ENCODE measurements at places on chromosomes 2 and 18.

GRCh38 chr2:58045580-58046334 lies 849 bp upstream of the VRK2 start:
- DNase-seq = no peak

DNA sequence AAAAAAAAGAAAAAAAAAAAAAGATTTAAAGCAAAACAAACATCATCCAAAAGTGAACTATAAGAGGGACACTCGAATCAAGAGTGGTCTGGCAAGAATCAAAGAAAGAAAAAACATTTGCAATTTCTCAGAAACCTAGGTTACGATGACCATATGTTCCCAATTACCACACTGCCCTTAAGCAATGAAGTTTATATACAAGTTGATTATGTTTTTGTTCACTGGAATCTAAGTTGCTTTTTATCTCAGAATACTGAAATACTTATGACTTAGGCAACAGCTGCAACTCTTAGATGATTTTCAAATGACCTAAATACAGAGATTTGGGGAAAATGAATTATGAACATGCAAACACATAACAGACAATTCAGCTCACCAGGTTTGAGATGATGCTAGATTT lies 597.1 kb upstream of the CHAC2 start:
- DNase-seq = no peak

DNA sequence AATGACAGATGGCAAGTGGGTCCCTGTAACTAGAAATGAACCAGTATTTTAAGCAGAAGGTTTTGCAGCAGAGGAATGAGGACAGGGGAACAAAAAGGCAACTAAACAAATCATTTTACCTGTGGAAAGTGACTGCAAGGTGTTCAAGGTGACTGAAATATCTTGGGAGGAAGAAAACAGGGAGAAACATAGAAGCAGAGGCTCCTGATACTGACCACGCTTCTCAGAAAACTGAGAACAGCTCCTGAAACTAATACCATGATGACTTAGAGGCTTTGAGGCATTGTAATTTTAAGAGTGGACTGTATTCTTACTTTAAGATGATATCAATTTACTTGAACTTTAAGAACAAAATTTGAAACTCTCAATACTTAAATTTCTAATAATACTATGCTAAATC lies at the start of gene DYTN:
TSS of gene DYTN (minus strand) at position 101 of the 400 bp plus-strand sequence. CDS start 117 bp downstream, outside the sequence.
- no peak for DNase-seq

DNA sequence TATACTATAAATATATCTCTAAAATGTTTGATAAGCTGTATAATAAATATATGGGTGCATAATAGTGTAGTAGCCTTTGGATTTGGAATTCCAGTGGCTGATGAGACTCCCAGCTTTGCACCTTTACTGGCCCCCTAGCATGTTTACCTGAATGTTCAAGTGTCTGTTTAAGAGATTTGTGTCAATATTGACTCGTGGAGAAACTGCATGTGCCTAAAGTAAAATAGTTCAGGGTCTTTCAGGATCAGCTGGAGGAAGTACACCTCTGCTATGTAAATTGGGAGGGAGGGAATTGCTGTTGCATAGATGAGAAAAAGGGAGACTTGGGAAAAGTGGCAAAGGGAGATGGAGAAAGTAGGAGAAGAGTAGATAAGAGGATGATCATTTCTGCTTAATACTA lies 23.9 kb downstream of the ME2 start:
- DNase-seq = no peak

DNA sequence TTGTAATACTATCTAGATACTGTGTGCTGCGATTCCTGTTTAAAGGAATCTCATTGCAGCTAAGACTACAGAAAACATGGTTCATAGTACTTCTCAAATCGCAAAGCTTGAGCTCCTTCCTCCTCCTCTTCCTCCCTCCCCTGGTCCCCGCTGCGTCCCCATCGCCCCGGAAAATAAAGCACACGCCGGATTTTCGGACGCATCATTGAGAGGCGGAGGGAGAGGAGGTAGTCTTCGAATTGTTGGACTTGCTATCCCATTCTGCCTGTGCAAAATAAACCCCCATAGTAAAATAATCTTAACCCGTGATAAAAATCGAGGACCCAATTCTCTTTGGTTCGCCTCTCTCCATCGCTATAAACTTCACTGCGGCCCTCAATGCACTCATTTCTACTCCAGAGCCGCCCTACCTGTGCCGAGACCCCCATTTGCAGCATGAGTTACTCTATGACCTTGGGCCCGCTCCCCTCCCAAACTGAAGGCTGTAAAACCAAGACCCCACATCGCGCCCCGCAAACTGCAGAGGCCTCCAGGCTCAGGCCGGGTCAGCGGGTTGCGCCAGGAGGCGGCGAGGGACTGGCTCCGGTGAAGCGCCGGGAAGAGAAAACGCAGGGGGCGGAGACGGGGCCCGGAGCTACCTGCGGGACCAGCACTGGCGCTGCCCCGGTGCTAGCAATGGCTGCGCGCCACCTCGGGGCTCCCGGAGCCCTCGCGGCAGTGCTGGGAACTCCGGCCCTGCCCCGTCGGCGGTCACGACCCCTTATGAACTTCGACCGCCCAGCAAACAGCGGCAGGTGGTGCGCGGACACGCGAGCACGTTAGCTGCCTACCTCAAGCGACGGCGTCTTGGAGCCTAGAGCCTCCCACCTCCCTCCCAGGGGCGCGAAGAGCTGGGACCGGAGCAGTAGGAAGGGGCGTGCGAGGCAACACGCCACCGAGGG lies 649 bp downstream of the ESCO1 start:
- DNase-seq = peak; percentile 21

- no peak for DNase-seq
Measured at GRCh38 chr2:4840791-4841190, 851.4 kb upstream of the SOX11 start.

DNA sequence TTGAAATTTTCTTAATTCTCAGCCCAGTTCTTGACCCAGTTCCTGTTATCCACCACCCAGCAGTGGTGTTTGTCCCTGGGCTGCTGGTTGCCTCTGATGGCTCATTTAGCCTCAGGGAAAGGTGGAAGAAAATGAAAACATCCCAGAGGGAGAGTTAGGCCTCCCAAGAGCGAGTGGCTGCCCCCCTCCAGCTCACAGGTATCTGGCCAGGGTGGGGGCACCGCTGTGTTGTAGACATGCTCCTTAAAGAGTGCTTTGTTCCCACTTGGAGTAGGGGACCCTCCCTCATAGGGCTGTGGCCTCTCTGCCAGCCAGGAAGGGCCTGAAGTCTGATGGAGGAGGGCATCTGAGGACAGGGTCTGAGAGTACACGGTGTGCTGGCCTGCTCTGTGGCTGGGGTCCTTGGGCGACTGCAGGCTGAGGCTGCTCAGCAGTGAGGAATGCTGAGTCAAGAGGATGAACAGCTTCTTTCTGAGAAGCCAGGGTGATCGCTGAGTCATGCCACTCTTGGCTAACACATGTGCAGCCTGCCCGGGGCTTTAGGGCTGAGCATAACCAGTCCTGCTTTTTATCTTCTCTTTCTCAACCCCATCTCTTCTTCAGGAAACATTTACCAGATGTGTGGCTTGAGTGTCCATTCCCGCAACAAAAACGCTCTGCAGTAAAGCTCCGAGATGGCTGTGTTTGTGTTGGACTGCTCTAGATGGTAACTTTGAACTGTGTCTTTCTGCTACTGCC lies 72.3 kb downstream of the IL1R2 start:
- DNase-seq = peak; percentile 21

DNA sequence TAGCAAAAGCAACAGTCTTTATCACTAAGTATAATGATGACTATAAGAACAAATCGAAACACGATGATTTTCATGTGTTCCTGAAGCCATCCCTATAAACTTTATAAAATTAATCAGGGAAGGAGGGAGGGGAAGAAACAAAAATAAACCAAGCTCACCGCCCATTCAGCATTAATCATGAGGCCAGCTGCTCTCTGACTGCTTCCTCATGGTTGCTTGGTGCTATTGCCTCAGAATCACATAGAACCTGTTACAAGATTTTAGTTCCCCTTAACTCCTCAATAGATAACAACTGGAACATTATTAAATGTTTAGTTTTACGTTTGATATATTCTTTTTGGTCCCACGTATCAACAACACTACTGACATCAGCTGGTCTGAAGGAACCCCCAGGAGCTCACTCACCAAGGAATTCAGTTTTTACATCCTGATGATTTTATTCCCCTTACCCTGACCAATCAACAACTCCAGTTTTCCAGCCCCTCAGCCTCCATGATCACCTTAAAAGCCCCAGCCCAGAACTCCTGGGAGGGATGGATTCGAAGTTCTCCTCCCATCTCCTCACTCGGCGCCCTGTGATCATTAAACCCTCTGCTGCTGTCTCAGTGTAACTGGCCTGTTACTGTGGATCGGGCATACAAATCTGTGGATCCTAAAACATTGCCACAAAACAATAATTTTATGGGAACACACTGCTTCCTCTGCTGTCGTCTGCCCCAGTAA lies 10.6 kb upstream of the HNRNPLL start:
- DNase-seq = no peak

- DNase-seq = no peak
Measured at GRCh38 chr2:5373200-5373599, 319.0 kb upstream of the SOX11 start.

DNA sequence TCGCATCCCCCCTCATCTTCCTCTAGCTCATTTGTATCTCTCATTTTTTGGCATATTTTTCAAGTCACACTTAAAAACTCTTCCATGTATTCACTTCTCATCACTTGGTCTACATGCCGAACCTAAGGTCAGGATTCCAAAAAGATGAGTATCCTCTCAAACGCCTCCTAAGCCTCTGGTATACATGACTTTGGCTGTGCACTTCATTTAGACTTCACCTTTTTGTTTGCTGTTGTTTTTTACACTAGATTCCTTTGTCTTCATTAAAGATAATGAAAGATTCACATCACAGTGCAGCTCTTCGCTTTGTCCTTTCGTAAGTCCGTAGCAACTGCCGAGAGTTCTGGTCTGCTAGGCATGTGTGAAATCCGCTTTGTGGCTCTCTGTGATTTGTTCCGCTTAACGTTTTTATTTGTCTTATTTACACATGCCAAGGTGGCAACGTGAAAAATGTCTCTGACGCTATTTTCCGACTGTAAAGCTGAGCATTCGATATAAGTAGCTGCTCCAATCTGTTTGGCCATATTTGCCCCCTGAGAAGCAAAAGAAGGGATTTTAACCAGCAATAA lies 17.7 kb downstream of the RND3 start:
- DNase-seq = no peak

GRCh38 chr18:62717169-62717924 lies 2.0 kb downstream of the PHLPP1 start:
- DNase-seq = peak; percentile 22

- no peak for DNase-seq
Measured at GRCh38 chr2:145958611-145959010, 1438.7 kb upstream of the ZEB2 start.

DNA sequence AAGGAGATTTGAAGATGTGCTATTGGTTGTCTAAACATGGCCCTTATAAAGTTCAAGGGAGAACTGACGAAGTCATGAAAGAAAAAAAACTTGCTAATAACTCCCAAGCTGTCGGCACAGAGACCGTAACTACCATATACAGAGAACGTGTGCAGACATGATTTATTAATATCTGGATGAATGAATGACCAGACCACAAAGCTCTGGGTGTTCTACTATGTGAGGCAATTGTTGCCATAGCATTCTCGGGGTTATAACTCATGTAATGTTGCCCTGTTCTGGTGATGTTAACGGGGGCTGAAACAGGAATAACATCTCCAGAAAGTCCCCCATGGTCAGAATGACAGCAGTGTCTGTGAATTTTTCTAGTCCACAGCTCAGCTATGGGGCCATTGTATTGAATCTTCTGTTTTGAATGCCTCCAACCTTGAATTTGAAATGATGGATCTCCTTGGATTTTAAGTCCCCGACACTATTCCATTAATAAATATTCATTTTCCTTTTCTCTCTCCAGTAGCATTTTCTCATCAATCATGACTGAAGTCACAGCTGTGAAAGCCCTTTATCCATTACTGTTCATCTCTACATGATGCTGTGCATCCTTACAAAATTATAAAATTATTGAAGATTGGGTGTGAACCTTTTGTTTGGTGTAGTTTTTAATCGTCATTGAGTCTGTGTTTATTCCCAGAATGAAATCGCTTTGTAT lies 483.4 kb upstream of the KLHL29 start:
- no peak for DNase-seq

- DNase-seq = no peak
Measured at GRCh38 chr2:19860022-19860421, 41.8 kb downstream of the TTC32 start.

GRCh38 chr18:3875376-3875775 lies 425.4 kb downstream of the TGIF1 start:
- DNase-seq = no peak

GRCh38 chr18:26134107-26134506 lies 438 bp downstream of the PSMA8 start:
- DNase-seq = no peak

GRCh38 chr18:62399781-62400308 lies 74.7 kb downstream of the TNFRSF11A start:
- DNase-seq = no peak

GRCh38 chr2:151260573-151261230 lies 961 bp downstream of the RBM43 start:
- no peak for DNase-seq

DNA sequence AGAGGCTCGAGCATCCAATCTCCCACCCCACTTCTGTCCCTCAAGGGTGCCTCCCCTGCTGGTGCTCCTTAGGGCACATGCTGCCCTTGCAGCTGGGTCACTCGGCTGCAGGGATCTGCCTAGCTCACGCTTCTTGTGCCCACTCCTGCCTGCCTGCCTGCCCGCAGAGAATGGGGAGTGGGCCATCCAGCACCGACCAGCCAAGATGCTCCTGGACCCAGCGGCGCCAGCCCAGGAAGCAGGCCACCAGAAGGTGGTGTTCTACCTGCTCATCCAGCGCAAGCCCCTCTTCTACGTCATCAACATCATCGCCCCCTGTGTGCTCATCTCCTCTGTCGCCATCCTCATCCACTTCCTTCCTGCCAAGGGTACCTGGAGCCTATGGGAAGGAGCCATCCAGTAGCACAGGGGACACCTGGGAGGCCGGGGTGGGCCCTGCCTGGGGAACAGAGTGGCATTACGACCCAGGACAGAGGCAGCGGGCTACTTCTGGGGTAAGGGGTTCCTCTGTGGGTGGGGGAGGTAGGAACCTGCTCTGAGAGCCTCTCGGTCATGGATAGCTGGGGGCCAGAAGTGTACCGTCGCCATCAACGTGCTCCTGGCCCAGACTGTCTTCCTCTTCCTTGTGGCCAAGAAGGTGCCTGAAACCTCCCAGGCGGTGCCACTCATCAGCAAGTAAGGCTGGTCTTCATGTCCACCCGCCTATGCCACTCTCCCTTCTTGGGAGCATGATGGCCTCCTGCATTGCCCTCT lies 3.4 kb downstream of the CHRNG start:
- DNase-seq = no peak

DNA sequence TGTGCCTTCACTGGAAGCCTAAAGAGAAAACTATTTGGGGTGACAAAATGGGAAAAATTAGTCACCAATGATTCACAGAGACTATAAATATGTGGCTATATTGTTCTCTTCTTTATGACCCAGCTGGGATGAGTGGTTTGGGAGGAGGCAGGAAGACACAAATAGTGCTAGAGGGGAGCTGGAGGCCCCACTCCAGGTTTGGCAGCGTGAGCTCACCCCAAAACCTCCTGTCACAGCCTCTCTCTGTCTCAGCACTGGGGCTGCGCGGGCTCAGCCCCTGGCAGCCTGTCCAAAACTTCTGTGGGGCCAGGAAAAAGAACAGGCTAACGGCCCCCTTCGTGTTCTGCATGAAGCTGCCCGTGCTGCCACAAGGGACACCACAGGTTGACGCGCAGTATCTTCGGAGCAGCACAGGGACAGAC lies 73.2 kb upstream of the LCLAT1 start:
- DNase-seq = no peak

- no peak for DNase-seq
Measured at GRCh38 chr2:17272652-17273525, 245.4 kb downstream of the RAD51AP2 start.

- no peak for DNase-seq
Measured at GRCh38 chr2:8693157-8693821, 11.4 kb downstream of the ID2 start.

- no peak for DNase-seq
Measured at GRCh38 chr18:50422286-50422898, 47.5 kb downstream of the SKA1 start.

All from activated CD4-positive, CD25-positive, alpha-beta regulatory T cell treated with anti-CD3 and anti-CD28 coated beads, Interleukin-2, amount 50 U/mL, for 16 hours (primary cell).